ENCODE measurements at places on chromosomes 6 and 20.

- no peak for DNase-seq
These were observed 338.6 kb downstream of the COL12A1 start for GRCh38 chr6:74867291-74867690.

DNA sequence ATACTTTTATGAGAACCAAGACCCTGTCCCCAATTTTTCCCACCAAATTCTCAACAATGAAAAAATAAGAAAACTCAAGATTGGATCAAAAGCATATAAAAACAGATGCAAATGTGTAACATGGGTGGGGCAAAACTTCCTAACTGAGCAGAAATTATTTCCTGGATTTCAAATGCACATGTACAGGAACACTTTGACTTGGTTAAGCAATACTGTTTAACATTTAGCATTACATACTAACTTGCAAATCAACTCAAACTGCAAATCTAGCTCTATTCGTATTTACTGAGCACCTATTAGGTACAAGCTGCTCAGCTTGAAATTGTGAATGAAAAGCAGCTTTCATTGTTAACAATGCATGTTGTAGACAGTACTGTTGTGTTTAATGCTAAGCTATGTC is 40.2 kb downstream of the BMP5 start:
- DNase-seq = no peak

GRCh38 chr6:51868591-51869355 is 218.6 kb downstream of the PKHD1 start:
- DNase-seq = no peak

GRCh38 chr20:1793821-1794220 is 101.4 kb upstream of the SIRPA start:
- no peak for DNase-seq

DNA sequence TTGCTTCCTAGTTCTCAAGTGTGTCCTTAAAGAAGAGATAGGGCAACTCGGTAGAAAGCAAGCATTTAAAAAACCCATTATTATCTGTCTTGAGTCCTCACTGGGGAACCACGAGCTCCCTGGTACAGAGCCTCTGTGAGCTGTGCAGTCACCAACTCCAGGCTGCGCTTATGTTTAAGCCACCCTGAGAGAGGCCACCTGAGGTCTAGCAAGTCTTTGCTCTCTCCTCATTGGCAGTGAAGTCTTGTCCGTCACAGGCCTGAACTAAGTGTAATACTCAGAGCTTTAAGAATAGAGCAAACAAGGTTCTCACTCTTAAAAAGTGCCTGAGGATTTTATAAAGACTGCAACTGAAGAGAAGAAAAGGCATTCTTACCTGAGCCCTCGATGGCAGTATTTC is 3.9 kb upstream of the CLDN20 start:
- no peak for DNase-seq

GRCh38 chr6:109944448-109944847 is 33.7 kb upstream of the GPR6 start:
- DNase-seq = no peak

- DNase-seq = no peak
These were observed 990 bp downstream of the ZFP57 start for GRCh38 chr6:29679962-29680361.

DNA sequence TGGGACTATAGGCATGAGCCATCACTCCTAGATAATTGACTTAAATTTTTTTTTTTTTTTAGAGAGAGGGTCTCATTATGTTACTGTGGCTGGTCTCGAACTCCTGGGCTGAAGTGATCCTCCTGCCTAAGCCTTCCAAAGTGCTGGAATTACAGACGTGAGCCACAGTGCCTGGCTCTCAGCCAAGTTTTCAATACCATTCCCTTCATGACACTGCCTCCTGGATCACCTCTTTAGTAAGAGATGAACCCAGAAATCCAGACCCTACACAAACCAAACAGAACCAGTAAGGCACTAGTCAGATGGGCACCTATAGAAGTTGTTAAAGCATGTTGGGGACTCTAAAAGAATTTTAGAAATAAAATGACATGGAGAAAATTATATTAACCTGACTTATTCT is 18.3 kb upstream of the RIMS4 start:
- DNase-seq = no peak

- DNase-seq = no peak
These were observed 7.8 kb downstream of the GTPBP2 start for GRCh38 chr6:43621078-43621835.

DNA sequence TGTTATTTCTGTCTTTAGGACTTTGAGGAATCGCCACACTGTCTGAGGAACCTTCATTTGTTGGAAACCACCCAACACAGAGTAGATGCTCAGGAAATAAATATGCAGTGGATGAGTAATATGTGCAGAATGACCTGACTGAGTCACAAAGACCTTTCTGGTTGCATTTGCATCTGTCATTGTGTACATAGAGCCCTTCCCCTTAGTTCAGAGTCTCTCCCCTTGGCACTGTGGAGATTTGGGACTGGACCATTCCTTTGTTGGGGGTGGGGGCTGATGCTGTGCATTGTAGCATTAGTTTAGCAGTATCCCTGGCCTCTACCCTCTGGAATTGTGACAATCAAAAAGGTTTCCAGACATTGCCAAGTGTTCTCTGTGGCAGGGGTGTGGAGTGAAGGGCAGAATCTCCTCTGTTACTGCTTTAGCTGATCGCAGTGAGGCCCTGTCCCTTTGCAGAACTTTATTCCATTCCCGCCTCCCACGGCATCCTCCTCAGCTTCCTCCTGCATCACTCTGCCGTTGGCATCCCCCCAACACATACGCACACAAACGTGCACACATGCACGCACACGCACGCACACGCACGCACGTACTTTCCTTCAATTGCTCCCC is 64.5 kb downstream of the EYA2 start:
- no peak for DNase-seq

DNA sequence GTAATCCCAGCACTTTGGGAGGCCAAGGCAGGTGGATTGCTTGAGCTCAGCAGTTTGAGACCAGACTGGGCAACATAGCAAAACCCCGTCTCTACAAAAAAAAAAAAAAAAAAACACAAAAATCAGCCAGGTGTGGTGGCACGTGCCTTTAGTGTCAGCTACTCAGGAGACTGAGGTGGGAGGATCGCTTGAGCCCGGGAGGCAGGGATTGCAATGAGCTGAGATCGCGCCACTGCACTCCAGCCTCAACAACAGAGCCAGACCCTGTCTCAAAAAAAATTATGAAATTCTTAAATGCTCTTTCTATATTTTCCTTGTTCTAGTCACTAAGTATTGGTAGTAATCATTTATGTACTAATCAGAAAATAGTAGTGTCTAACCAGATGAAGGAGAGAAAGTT is 30.6 kb downstream of the SYTL3 start:
- no peak for DNase-seq

GRCh38 chr6:44667668-44668390 is 280.3 kb downstream of the CDC5L start:
- peak; percentile 15 for DNase-seq

DNA sequence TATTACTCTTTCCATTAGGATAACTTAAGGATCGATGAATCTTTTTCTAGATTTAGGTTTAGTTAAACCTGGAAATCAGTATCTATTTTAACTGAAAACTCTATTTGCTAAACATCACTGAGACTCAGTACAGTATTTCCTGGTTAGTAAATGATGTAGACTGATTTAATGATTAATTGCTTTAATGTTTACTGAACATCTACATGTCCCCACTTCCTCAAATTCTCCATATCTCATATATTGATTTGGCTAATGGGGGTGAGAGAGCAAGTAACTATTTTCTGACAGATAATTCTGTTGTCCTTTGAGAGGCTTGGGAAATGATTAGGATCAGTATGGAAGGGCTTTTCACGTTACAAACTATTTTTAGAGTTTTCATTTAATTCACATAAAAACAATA is 10.3 kb downstream of the MKKS start:
- DNase-seq = no peak

DNA sequence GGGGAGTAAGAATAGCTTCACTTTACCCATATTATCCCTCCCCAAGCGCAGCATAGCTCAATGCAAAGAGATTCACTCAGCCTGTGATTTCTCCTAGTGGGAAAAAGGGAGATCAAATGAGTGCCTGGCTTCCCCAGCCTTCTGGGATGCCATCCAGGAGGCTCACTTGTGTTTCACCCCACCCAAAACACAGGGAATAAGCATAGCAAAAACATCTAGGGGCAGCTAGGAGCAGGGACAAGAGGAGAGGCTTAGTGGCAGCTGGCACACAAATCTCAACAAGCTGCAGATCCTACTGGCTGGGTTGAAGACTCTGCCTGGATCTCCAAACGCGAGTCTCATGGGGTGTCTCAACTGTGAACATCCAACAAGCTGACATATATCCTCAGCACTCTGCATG is 715.8 kb downstream of the RNF144B start:
- no peak for DNase-seq

DNA sequence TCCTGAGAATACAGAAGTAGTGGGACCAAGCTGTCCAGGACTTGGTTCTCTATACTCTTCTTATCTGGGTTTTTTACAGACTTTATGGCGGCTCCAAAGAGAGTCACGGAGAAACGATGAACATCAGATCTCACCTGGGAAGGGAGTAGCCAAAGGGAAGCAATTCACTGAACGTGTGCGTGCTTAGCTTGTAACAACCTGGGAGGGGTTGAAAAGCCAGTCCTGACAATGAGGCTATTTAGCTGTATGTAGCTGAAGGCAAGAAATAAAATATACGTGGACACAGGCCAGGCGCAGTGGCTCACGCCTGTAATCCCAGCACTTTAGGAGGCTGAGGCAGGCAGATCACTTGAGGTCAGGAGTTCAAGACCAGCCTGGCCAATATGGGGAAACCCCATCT is 18.2 kb upstream of the RBL1 start:
- no peak for DNase-seq

- DNase-seq = peak; percentile 26
These were observed 197.3 kb downstream of the NRN1 start for GRCh38 chr6:5809450-5809849.

- DNase-seq = no peak
These were observed 5.1 kb downstream of the CST7 start for GRCh38 chr20:24954151-24954550.

- DNase-seq = no peak
These were observed 601.5 kb downstream of the QKI start for GRCh38 chr6:164016056-164016455.

DNA sequence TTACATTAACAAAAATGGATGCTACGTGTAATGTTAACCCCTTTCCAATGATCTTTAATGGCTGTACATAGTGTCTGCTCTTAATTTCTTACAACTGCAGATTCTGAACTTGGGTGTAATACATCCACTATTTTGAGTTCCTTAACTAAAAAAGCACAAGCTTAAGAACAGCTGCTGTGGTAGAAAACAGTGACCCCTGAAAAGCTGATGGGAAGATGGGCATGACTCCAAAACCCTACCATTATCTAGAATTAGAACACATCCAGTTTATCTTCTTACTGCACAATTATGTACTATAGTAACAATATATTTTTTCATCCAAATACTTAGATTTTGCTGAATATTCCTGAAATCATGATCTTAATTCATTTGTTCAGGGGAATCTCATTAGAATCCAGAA is 49.3 kb downstream of the LYRM4 start:
- no peak for DNase-seq

- DNase-seq = no peak
These were observed 810.8 kb downstream of the GRIK2 start for GRCh38 chr6:102204351-102204750.

GRCh38 chr6:139231206-139231605 is 60.6 kb downstream of the TXLNB start:
- no peak for DNase-seq

- DNase-seq = no peak
These were observed 118.0 kb upstream of the IRAK1BP1 start for GRCh38 chr6:78749326-78749725.

GRCh38 chr6:5453546-5453945 is 192.2 kb downstream of the FARS2 start:
- no peak for DNase-seq

DNA sequence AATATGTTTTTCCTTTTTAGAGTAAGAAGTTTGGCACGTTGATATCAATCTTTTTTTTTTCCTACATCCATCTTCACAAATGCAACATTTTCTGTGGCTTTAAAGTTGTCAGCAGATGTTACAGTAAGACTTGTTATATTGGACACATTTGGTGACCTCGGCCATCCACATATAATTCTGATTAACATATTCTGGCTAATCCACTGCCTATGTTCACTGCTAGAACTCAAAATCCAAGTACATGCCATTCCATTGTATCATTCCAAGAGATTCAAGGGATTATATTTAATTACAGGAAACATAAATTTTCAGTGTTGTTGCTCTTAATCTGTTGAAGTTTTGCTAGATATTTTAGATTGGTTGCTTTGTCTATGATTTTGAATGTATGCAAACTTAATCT is 367.6 kb downstream of the TENT5A start:
- no peak for DNase-seq

DNA sequence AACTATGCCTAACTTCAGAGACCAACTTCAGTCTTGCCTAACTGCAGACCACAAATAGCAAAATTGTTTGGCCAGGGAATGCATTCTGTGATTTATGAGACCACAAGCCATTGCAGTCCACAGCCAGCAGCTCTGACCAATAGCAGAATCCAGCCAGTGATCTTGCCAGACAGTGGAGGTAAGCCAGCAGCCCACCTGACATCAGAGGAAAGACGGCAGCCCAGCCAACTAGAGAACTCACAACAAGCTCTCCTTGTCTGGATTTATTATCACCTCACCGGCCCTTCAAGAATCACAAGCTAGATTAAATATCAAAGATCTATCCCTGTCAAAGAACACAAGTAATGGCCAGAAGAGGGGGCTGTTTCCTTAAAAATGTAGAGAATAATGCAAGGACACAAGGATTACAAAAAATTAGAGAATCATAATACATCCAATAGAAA is 66.5 kb upstream of the SLC35F1 start:
- no peak for DNase-seq

DNA sequence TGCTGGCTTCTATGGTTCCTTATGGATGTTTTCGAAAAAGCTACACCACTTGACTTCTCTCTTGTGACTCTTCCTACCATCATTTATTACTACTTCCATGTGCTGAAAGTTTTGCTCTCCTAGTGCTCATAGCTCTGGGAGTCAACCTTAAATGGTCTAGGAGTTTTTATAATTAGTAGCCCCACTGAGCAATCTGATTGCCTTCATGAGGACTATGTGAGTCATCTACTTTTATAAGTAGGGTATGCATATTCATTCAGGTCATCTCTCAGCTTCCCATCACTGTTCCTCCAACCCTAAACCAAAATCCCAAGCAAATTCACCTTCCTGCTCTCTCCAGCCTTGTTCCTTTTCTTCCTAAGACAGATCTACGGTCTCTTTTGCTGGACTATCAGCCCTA is 17.4 kb upstream of the FAXC start:
- no peak for DNase-seq

DNA sequence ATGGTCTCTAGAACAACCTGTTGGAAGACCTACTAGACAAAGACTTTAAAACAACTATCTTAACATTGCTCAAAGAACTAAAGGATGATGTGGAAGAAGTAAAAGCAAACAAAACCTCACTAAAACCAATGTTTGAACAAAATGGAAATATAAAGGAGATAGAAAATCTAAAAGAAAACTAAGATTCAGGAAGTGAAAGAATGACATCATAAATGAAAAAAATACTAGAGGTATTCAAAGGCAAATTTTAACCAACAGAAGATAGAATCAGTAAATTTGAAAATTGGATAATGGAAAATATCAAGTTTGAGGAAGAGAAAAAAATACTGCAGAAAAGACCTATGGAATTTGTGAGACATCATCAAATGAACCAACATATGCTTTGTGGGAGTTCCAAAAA is 914.1 kb upstream of the GJE1 start:
- no peak for DNase-seq

Data from CD4-positive, alpha-beta T cell treated with Interleukin-6 at 100 ng/mL for 8 hours (primary cell).